Upper lobe of right lung (tissue), 1 donor: ENCODE measurements at places on chromosomes 5 and 9. TPM values are rescaled to one million over a fixed set of nuclear protein-coding genes. Genes with fewer than 3 reads are reported as not detected.

- DNase-seq: no peak
These were observed 118.7 kb upstream of the NEK6 start for GRCh38 chr9:124139001-124139400.

DNA sequence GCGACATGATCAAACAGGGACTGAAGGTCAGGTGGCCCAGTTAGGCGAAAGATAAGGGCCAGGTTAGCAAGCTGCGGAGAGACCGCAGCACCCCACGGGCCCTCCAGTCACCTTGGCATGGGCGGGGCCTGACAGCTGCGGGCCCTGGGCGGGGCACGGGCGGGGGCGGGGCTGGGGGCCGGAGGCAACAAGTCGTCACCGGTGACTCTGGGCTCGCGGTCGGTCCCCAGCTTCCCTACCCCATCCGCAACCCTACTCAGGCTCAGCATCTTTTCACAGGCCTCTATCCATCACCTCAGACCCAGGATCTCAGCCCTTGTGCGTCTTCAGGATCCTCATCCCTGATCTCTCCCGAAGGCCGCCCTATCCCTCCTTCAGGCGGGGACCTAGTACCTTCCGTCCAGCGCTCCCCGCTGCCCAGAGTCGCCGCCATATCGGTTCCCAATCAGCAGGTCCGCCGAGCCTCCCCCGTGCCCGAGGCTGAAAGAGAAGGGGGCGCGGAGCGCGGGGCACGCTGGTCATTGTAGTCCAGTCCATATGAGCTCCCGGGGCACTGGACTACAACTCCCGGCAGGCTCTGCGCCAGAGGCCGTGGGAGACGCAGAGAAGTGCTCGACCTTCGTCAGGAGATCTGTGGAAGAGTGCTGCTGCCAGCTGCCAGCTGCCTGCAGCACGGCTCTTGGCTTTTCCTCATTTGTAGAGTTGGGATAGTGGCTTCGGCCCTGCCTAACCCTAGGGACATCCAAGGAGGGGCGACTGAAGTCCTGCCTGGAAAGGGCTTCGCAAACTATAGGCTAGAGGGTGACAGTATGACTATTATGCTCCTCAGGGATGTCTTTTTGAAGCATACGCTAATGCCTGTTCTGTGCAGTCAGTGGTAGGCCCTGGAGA is at the start of gene DNAJC18:
Gene DNAJC18 (minus strand): TSS at position 513 of the 891 bp plus-strand sequence. CDS start 80 bp downstream, at position 433.
- peak; percentile 98 for DNase-seq

- no peak for DNase-seq
These were observed 463.1 kb downstream of the DMAC1 start for GRCh38 chr9:7336356-7337065.

DNA sequence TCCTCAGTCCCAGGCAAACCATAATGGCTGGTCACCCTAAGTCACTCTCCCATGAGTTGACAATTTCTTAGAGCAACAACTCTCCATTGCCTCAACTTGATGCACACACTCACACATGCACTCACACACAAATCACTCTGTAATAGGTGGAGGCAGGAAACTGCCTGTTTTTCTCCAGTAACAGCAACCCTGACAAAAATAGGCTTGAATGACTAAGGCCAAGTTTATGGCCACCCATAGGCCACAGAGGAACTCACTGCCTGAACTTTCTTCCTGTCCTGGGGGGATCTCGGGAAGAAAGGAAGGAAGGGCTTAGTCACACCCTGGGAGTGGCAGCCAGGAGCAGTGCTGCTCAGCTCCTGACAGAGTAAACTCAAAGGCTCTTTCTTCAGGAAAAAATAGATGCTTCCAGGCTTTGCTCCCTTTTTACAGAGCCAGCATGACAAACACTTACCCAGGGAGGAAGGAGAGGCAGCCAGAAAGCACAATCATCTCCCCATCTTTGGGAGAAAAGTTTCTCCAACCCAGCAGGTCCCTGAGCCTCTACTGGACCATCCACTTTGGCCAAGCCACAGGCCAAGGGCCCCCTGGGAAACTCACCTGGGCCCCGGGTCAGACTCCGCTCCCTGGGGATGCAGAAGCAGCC is 368 bp downstream of the SH3TC2 start:
- DNase-seq: no peak

DNA sequence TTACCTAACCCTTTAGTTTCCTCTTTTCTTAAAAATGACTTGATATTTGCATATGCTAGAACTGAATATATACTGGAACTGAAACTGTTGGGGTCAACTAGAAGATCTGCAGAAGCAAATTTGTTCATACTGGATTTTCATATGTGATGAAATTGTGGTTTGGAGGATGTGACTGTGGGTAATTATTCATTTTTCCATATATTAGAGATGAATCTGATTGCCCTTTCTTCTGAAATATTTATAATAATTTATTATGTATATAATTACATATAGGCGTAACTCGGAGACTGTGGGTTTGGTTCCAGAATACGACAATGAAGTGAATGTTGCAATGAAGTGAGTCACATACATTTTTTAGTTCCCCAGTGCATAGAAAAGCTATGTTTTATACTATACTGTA is 149.1 kb downstream of the ATP10B start:
- no peak for DNase-seq

DNA sequence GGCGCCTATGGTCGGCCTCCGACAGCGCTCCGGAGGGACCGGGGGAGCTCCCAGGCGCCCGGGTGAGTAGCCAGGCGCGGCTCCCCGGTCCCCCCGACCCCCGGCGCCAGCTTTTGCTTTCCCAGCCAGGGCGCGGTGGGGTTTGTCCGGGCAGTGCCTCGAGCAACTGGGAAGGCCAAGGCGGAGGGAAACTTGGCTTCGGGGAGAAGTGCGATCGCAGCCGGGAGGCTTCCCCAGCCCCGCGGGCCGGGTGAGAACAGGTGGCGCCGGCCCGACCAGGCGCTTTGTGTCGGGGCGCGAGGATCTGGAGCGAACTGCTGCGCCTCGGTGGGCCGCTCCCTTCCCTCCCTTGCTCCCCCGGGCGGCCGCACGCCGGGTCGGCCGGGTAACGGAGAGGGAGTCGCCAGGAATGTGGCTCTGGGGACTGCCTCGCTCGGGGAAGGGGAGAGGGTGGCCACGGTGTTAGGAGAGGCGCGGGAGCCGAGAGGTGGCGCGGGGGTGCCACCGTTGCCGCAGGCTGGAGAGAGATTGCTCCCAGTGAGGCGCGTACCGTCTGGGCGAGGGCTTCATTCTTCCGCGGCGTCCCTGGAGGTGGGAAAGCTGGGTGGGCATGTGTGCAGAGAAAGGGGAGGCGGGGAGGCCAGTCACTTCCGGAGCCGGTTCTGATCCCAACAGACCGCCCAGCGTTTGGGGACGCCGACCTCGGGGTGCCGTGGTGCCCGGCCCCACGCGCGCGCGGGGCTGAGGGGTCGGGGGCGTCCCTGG is 561 bp downstream of the DAPK1 start:
- DNase-seq: peak; percentile 87

DNA sequence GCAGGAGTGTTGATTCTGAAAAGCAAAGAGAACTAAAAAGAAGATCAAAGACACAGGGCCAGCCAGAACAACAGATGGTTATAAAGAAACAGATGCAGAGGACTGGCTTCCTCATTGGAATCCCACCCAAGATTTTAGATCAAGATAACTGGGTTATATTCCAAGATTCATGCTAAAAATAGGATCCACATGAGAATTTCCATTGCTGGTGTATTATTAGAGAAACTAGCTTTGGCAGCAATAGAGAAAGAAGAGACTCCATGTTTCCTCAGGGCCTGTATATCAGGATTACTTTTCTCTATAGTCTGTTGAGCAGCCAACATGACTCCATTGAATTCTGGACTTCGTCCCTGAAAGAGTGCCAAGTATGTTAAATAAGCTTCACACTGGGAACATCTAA is 367.3 kb downstream of the TUSC1 start:
- no peak for DNase-seq

DNA sequence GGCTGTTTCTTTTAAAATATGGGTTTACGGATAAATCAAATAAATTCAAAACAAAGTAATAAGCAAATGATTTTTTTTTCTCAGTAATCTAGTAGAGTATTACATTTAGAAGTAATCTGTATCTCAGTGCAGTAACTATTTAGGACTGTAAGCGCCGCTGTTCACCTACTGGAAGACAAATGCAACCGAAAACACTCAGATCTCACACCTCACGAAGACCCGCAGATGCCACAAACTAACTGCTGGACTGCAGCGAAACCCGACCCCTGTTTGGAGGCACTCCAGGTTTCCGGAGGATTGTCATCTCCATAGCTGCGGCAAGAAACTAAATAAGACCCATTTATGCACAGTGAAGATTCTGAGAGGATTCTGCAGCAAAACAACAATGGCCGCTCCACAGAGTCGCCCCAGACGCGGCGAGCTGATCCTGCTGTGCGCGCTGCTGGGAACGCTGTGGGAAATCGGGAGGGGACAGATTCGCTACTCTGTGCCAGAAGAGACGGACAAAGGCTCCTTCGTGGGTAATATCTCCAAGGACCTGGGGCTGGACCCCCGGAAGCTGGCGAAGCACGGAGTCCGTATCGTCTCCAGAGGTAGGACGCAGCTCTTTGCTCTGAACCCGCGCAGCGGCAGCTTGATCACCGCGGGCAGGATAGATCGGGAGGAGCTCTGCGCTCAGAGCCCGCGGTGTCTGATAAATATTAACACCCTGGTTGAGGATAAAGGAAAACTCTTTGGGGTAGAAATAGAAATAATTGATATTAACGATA is at the start of gene PCDHGA8:
Gene PCDHGA8 (plus strand): TSS at position 205 of the 770 bp plus-strand sequence. CDS start 181 bp downstream, at position 386.
- DNase-seq: no peak

DNA sequence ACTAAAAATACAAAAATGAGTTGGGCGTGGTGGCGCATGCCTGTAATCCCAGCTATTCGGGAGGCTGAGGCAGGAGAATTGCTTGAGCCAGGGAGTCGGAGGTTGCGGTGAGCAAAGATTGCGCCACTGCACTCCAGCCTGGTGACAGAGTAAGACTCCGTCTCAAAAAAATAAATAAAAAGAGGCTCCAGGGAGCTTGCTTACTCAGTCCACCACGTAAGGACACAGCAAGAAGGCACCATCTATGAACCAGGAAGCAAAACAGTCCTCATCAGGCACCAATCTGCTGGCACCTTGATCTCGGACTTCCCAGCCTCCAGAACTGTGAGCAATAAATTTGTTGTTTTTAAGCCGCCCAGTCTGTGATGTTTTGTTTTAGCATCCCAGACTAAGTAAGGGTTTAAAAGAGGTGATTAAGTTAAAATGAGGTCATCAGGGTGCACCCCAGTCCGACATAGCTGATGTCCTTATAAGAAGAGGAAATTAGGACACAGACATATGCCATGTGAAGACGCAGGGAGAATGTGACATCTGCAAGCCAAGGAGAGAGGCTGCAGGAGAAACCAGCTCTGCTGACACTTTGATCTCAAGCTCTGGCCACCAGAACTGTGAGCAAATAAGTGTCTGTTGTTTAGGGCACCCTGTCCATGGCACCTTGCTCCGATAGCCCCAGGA is 45.9 kb downstream of the C9orf50 start:
- DNase-seq: no peak

DNA sequence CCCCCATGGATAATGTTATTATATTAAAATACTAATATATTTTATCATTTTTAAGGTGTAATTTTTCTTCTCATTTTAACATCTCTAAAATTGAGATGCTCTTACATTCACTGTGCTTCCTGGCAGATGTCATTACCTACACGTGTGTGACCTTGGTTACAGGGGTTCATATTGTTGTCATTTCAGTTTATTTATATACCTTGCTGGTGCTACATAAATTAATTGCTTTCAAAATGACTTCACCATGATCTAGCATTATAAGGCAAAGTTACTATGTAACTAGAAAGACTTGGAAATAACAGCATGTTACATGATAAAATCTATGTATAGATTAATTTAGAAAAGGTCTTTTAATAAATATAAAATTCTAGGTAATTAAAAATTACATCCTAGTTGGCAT is 60.9 kb downstream of the ARHGEF28 start:
- no peak for DNase-seq

GRCh38 chr9:27548055-27548741 is 18.6 kb upstream of the MOB3B start:
- no peak for DNase-seq

GRCh38 chr9:14887149-14887548 is 23.1 kb downstream of the FREM1 start:
- DNase-seq: no peak

DNA sequence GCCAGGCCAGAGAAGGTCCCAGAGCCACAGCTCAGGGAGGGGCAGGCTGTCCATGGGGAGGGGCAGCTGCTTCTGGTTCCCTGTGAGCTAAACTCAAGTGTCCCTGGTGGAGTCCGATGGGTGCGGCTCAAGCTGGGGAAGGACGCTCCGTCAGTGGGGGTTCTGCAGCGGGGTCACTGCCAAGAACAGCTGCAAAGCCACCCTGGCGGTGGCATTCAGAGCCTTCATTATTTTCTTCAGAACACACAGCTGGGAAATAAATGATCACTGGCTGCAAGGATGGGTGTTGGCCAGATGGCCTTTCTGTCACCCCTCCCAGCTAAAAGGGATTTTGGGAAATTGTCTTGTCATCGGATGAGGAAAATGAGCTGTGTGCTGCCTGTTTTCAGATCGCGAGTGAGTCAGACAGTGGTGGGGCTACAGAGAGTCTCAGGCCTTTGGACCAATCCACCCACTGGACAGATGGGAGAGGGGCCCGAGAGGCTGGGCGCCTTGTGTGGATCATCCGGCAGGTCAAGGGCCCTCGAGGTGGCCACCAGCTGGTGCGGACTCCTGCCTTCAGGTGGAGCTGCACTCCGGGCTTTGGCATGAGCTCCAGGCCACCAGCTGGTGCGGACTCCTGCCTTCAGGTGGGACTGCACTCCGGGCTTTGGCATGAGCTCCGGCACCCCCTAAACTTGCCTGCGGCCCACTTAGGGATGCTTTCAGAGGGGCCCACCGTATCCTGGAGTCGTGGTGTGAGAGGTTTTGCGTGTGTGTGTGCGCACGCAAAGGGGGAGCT is 17.9 kb upstream of the GFPT2 start:
- no peak for DNase-seq

GRCh38 chr9:135608294-135608998 is 30.9 kb downstream of the GLT6D1 start:
- DNase-seq: peak; percentile 58

- no peak for DNase-seq
These were observed 1.8 kb upstream of the KLF4 start for GRCh38 chr9:107491081-107492053.

DNA sequence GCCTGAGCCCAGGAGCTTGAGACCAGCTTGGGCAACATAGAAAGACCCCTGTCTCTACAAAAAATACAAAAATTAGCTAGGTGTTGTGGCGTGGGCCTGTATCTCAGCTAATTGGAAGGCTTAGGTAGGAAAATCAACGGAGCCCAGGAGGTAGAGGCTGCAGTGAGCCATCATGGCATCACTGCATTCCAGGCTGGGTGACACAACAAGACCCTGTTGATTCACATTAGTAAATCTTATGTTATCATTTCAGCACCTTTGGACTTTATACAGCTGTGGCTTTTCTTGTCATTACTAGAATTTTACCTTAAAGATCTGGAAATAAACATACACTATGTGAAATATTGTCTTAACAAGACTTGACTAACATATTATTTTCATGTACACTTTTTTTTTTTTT is 185.0 kb downstream of the ZNF608 start:
- DNase-seq: no peak

KIF20A gene
- 0.69 TPM for total RNA-seq

PRRX2 gene
- 1.1 TPM for total RNA-seq

FGD3 gene
- 21.6 TPM for total RNA-seq

IL7R gene
- 226 TPM for total RNA-seq

PCDHA1 gene
- total RNA-seq: not detected

ACOT12 gene
- not detected for total RNA-seq
